D721Med (cell line): ENCODE measurements at places on chromosomes 1 and 21.

DNA sequence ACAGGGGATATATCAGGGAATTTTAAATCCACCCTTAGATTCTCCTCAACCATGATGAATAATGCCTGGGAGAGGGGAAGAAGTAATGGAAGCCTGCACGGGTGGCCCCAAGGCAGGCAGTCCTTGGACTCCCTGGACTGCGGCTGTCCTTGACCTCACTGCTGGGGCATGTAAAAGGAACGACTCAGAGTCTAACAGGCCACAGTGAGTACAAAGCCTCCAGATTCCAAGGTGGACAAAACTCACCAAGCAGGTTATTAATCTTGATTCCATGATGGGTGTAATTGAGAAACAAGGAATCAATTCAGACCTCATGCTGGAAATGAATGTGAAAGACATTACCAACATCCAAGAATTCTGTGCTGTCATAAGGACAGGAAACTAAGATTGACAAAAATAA, 13.0 kb upstream of the ARHGAP29 start:
- no peak for DNase-seq

DNA sequence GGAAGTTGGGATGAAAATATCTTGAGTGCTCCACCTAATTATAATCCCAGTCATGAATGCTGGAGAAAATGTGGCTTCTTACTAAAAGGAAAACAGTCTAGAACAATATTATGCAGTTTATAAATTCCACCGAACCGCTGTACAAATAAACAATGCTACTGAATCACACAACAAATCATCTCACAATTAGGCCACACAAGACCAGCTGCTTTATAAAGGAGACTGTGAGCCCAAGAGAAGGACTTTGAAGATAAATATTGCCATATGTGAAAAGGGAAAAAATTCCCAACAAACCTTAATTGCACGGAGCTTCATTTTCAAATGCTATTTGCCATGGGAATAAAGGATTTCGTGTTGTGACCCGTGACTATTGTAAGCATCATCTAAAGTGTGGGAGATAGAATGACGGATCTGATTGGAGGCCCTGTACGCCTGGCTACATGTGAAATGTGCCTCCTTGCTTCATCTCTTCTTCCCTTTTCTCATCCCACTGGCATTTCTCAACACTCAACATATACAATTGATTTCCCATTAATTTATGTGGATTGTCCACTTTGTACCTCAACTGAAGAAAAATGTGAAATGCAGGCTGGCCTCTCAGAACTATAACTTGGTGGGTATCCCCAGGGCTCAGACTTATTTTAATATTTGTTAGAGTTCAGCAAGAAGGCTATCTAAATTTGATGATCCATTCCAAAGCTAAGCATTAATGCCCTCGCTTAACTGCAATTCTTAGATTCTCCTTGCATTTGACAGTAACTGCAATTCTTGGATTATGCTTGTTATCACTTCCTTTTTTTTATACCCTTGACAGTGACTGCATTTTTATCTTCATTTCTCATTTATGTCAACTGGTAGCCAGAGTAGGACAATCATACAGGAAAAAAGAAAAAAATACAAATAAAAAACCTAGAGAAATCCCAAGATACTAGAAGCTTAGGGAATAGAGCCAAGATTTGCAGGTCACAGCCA, 122.3 kb downstream of the TGFB2 start:
- DNase-seq, result no peak

GRCh38 chr1:215458104-215458503, 109.0 kb upstream of the KCTD3 start:
- DNase-seq, result no peak

DNA sequence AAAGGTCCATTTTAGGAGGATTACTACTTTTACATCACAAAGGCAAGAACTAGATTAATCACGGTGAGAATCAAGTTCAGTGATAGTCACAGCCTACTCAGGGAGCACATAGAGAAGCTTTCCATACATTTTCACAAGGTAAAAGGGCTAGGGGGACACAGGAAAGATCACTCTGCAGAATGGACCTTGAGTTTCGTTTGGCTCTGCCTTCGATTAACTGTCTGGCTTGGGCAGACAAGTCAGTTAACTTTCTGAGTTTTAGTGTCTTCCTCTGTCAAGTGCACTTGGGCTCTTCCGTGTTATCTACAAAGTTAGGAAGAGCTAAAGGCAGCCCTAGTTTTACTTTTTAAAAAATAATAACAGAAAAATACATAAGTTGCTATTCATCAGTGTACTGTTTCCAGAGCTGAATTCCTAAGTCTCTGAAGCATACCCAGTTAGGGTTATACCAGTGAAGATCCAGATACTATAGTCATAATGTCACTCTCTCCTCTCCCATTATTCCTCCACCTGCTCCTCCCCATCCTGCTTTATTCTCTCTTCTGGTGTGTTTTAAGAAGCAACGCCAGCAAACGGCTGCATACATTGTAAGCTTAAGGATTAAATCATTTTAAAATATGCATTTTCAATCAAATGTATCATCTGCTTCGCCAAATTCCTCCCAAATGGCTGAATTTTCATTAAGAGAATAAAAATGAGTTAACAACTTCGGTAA, 1.7 kb downstream of the CEP170 start:
- no peak for DNase-seq

- DNase-seq, result no peak
Observed at GRCh38 chr21:35390013-35390776, 341.1 kb upstream of the RUNX1 start.

DNA sequence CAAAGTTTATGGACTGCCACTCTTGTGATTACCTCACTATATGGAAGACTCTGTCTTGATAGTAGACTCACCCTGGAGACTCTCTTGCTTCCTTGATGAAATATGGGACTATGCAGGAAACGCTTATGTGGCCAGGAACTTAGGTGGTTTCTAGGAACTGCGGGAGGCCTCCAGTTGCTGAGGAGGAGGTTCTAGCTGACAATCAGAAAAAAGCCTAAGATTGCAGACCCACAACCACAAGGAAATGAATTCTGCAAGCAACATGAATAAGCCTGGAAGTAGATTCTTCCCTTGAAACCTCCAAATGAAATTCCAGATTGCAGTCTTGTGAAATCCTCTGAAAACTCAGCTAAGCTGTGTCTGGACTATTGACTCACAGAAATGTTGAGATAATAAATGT, 88.9 kb upstream of the COL11A1 start:
- DNase-seq, result no peak

GRCh38 chr1:182389619-182390047, 2.0 kb downstream of the GLUL start:
- no peak for DNase-seq
